Diencephalon (tissue), 1 donor: ENCODE measurements at places on chromosomes 7 and 10. TPM values are rescaled to one million over a fixed set of nuclear protein-coding genes. Genes with fewer than 3 reads are reported as not detected.

URGCP gene
- total RNA-seq = 34.8 TPM

ABI1 gene
- total RNA-seq = 85.6 TPM

CDC14C gene
- not detected for total RNA-seq

VIPR2 gene
- 2.8 TPM for total RNA-seq

VWA2 gene
- total RNA-seq = 3.2 TPM

CAV1 gene
- 10.6 TPM for total RNA-seq

CH25H gene
- 1.2 TPM for total RNA-seq

DPP6 gene
- 85.1 TPM for total RNA-seq

GNAT3 gene
- total RNA-seq = not detected

ATE1 gene
- 87.4 TPM for total RNA-seq

ZNF239 gene
- total RNA-seq = 17.3 TPM

LIPK gene
- not detected for total RNA-seq

PNLIPRP3 gene
- not detected for total RNA-seq

PNLIPRP1 gene
- total RNA-seq = not detected

BLNK gene
- 0.23 TPM for total RNA-seq

GPR85 gene
- total RNA-seq = 106 TPM

ASAH2 gene
- total RNA-seq = 3.0 TPM

GPC2 gene
- total RNA-seq = 49.6 TPM

BBS9 gene
- 91.6 TPM for total RNA-seq

PDK4 gene
- 8.3 TPM for total RNA-seq

SLK gene
- total RNA-seq = 40.8 TPM

IKZF1 gene
- 3.7 TPM for total RNA-seq

SDHAF3 gene
- 23.5 TPM for total RNA-seq

JAKMIP3 gene
- total RNA-seq = 7.6 TPM

MKX gene
- 3.2 TPM for total RNA-seq

GARIN1A gene
- 0.92 TPM for total RNA-seq

MCMBP gene
- 45.4 TPM for total RNA-seq
